ENCODE measurements at places on chromosomes 7 and 10.

- H3K27ac ChIP-seq, result no peak overlapping the region
- H3K4me3 ChIP-seq, result no peak overlapping the region
- DNase-seq, result no peak
- H3K27me3 ChIP-seq, result no peaks in the 10 kb centered on the region
These were observed 23.4 kb downstream of the CFAP43 start for GRCh38 chr10:104208730-104209129.

GRCh38 chr7:2950578-2950977 lies 93.1 kb downstream of the CARD11 start:
- H3K36me3 ChIP-seq, result no peaks in the 10 kb centered on the region
- no peaks in the 10 kb centered on the region for H3K27me3 ChIP-seq
- no peaks in the 10 kb centered on the region for H3K4me1 ChIP-seq

GRCh38 chr10:112265745-112266144 lies 17.5 kb upstream of the TECTB start:
- peak; percentile 34 for DNase-seq
- no peak overlapping the region for H3K4me3 ChIP-seq
- H3K4me1 ChIP-seq, result no peaks in the 10 kb centered on the region
- H3K36me3 ChIP-seq, result no peaks in the 10 kb centered on the region

- H3K4me3 ChIP-seq, result no peak overlapping the region
- no peak overlapping the region for H3K27ac ChIP-seq
- H3K27me3 ChIP-seq, result no peaks in the 10 kb centered on the region
- no peaks in the 10 kb centered on the region for H3K4me1 ChIP-seq
These were observed 58.4 kb downstream of the DNAJC12 start for GRCh38 chr10:67779465-67780203.

DNA sequence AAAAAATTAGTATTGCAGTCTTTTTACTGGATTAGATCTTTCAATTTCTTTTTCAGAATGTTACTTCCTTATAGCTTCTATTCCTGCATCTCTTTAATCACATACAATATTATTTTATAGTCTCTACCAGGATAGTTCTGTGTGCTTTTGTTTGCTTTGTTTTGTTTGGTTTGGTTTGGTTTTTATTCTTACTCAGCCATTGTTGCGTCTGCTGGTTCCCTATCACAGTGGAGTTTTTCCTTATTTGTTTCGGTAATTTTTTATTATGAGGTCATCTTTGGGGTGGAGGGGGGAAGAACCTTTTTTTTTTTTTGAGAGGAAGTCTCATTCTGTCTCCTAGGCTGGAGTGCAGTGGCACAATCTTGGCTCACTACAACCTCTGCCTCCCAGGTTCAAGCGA lies 9.0 kb upstream of the BAIAP2L1 start:
- no peak overlapping the region for H3K4me3 ChIP-seq
- no peak for DNase-seq
- H3K27me3 ChIP-seq, result no peaks in the 10 kb centered on the region
- H3K36me3 ChIP-seq, result no peaks in the 10 kb centered on the region

- DNase-seq, result peak; percentile 12
- H3K36me3 ChIP-seq, result no peaks in the 10 kb centered on the region
- H3K4me1 ChIP-seq, result no peaks in the 10 kb centered on the region
These were observed 23.7 kb upstream of the FOXL3 start for GRCh38 chr7:265998-266850.

- no peak overlapping the region for H3K4me3 ChIP-seq
- H3K4me1 ChIP-seq, result no peaks in the 10 kb centered on the region
- H3K27me3 ChIP-seq, result no peaks in the 10 kb centered on the region
- no peaks in the 10 kb centered on the region for H3K36me3 ChIP-seq
- no peak overlapping the region for H3K27ac ChIP-seq
These were observed 352.4 kb downstream of the GALNT17 start for GRCh38 chr7:71484380-71484779.

GRCh38 chr10:89392974-89393373 lies 551 bp downstream of the IFIT1 start:
- DNase-seq, result peak; percentile 53
- H3K4me1 ChIP-seq, result peaks cover 60% of the 10 kb centered on the region
- no peaks in the 10 kb centered on the region for H3K27me3 ChIP-seq
- peaks cover 10% of the 10 kb centered on the region for H3K36me3 ChIP-seq
- H3K27ac ChIP-seq, result peak overlapping the region; percentile 72
- peak overlapping the region; percentile 41 for H3K4me3 ChIP-seq

- DNase-seq, result no peak
- H3K4me1 ChIP-seq, result no peaks in the 10 kb centered on the region
- peaks cover 43% of the 10 kb centered on the region for H3K36me3 ChIP-seq
- no peak overlapping the region for H3K27ac ChIP-seq
These were observed 34.2 kb upstream of the SH2B2 start for GRCh38 chr7:102252366-102252982.

DNA sequence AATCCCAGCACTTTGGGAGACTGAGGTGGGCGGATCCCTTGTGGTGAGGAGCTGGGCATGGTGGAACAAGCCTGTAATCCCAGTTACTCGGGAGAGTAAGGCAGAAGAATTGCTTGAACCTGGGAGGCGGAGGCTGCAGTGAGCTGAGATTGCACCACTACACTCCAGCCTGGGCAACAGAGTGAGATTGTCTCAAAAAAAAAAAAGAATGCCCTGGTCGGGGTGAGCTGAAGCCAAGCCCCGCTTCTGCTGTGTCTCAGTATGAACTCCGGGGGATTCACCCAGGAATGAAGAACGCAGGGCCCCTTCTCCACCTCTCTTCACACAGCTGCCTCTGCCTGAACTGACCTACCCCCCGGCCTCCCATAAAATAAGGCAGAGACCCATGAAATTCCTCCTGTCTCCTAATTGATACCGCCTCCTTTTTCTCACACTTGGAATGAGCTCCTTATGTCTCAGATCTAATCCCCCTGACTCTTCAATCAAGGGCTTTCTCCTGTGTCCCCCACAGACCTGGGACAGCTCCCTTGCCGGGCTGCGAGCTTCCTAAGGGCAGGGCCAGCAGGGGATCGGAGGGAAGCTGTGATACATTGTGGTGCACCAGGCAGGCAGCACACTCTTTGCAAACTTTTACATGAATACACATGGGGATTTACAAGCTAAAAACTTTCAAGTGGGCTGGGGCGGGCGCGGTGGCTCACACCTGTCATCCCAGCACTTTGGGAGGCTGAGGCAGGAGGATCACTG lies 911 bp upstream of the ZP3 start:
- H3K4me3 ChIP-seq, result no peak overlapping the region
- no peaks in the 10 kb centered on the region for H3K36me3 ChIP-seq
- H3K27ac ChIP-seq, result no peak overlapping the region
- no peaks in the 10 kb centered on the region for H3K4me1 ChIP-seq

GRCh38 chr7:8131694-8132605 lies 130.0 kb downstream of the ICA1 start:
- H3K36me3 ChIP-seq, result no peaks in the 10 kb centered on the region
- no peaks in the 10 kb centered on the region for H3K27me3 ChIP-seq
- no peak overlapping the region for H3K4me3 ChIP-seq
- H3K27ac ChIP-seq, result peak overlapping the region; percentile 46
- H3K4me1 ChIP-seq, result no peaks in the 10 kb centered on the region
- no peak for DNase-seq

- peak overlapping the region; percentile 97 for H3K27ac ChIP-seq
- H3K4me3 ChIP-seq, result peak overlapping the region; percentile 79
- H3K36me3 ChIP-seq, result no peaks in the 10 kb centered on the region
- DNase-seq, result no peak
These were observed 462 bp upstream of the CISD1 start for GRCh38 chr10:58268454-58268945.

DNA sequence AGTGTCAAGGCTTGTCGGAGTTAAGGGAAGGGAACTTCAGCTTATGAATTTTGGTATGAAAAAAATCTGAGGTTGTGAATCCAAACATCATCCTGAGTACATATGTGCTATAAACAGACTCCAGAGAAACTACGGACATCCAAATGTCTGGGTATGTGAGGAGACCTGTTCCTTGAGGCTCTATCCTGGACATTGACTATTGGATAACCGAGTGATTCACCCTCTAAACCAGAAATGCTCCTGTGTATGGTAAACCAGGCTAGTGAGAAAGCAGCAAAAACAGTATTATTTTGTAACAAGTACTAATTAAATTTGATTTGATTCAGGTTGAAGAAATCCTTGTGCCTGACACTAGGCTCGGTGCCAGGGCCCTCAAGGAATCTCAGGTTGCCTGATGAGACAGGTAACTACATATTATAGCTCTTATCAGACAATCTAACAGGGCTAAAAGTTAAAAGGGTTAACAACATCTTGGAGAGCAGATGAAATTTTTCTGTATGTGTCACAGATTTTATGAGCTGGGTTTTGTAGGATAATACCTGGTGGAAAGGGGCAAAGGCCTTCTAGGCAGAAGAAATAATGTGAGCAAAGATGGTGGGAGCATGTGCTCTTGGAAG lies 10.4 kb upstream of the STOX1 start:
- DNase-seq, result no peak
- H3K36me3 ChIP-seq, result no peaks in the 10 kb centered on the region
- H3K27ac ChIP-seq, result no peak overlapping the region
- peaks cover 5% of the 10 kb centered on the region for H3K4me1 ChIP-seq
- H3K4me3 ChIP-seq, result no peak overlapping the region

Measured in tibial nerve (tissue), 4 donors.